Left hindlimb (tissue), 1 donor: ENCODE measurements at places on chromosomes 5 and 9.

GRCh38 chr5:170475294-170476000, 28.4 kb upstream of the KCNIP1 start:
- no peak for DNase-seq

- DNase-seq, result no peak
Measured at GRCh38 chr9:82404196-82404870, 415.8 kb downstream of the SPATA31D1 start.

DNA sequence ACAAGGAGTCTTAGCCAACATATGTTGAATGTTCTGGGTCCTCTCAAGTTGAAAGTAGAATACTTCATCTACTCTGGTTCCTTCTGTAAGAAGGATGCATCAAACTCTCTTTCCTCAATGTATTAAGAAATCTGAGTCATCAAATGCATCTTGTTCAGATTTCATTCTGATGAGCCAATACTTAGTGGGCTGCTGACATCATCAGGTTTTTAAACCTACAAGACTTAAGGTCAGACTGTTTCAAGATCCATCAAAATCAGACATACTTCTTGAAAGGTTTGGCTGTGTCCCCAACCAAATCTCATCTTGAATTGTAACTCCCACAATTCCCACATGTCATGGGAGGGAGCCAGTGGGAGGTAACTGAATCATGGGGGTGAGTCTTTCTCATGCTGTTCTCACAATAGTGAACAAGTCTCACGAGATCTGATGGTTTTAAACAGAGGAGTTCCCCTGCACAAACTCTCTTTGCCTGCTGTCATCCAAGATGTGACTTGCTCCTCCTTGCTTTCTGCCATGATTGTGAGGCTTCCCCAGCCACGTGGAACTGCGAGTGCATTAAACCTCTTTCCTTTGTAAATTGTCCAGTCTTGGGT, 168.8 kb downstream of the RAPGEF6 start:
- DNase-seq, result no peak

DNA sequence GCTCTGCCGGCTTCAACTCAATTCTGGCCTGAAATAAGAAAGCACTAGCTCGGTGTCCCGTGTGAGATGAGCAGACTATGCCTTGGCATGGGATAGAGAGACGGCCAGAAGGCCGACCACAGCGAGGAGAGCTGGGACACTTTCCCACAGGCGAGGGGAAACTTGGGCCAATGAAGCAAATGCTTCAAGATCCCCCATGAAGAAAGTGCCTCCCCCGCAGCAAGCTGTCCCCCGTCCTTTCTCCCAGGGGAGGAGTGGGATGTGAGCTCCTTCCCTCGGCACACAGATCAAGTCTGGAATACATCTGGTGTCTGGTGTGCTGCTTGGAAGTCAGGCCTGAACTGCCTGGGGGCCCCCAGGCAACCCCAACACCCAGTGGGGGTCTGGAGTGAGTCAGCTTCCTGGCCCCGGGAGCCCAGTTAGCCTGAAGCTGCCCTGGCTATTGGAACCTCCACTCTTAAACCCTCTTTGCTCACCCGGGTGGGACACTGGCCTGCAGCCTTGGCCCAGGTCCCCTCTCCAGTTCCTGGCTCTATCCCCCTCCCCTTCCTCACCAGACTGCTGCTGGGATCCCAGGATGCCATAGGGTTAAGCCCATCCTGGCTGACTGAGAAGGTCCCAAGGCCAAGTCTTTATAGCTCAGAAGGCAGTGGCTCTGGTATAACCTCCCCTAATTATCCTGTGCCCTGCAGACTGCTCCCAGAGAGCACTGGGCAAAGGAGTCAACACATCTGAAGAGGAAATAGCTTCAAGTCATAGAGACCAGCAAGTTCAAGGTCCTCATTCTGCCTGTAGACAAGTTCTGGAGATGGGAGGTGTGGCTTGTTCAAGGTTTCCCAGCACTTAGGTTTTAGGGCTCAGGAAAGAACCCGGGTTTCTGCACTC, 205.3 kb downstream of the TTLL11 start:
- DNase-seq, result no peak

DNA sequence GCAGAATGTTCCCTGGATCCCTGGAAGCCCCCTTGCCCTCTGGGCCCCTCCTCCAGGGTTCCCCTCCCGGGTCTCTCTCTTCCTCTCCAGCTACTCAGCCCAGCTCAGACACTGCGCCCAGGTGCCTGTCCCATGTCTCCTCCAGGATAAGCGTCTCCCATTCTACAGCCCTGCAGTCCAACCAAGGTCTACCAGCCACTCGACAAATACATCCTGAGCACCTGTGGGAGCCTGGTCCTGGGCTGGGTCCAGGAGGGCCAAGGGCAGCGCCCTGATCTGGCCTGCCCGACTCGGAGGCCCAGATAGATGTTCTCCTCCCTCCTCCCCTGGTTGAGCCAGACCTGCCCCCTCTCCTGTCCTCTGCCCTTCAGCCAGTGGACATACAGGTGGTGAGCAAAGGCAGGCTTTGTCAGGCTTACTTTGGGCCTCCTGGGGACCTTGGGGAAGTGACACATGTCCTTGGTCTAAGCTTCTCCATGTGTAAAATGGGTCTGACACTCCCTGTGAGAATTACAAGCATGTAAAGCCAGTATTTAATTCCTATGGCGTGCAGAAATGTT, 1.4 kb downstream of the FLT4 start:
- no peak for DNase-seq

DNA sequence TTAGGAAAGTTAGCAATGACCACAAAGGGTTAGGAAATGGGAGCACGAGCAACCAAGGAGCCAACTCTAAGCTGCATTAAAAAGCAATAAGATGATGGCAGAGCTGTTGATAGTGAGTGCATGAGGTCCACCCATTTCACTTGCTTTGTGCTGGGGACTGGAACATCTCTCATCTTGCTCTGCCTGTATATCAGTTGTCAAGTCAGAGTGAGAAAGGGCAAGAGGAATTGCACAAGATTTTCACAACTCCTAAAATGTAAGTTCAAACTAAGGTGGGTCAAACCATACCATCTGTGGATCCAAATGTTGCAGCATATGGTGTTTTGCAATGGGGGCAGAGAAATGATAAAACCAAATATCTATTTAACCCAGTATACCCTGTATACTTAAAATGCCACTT, 2.8 kb upstream of the ESM1 start:
- no peak for DNase-seq

- no peak for DNase-seq
Measured at GRCh38 chr5:76177978-76178377, 94.8 kb downstream of the SV2C start.

- no peak for DNase-seq
Measured at GRCh38 chr5:34770486-34770885, 68.5 kb upstream of the TTC23L start.
